ENCODE measurements at places on chromosomes 3 and 15. TPM values are rescaled to one million over a fixed set of nuclear protein-coding genes. Genes with fewer than 3 reads are reported as not detected.

IVD gene
- total RNA-seq, result 59.6 TPM

DNA sequence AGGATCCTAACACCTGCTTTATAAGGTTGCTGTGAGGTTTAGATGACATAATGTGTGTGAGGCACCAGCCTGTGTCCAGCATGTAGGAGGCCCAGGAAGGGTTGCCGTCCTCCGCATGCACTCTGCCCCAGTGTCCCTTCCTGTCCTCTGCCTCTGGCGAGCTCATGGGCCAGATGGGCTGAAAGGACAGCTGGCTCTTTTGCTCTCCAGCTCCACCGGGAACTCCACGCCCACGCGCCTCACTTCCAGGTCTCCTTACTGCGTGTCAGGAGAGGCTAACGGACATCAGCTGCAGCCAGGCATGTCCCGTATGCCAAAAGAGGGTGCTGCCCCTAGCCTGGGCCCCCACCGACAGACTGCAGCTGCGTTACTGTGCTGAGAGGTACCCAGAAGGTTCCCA lies 12.2 kb downstream of the MUC20 start:
- no peaks in the 10 kb centered on the region for H3K27me3 ChIP-seq
- no peak overlapping the region for H3K4me3 ChIP-seq
- no peak for DNase-seq
- peaks cover 5% of the 10 kb centered on the region for H3K36me3 ChIP-seq

GRCh38 chr3:189158034-189158433 lies 13.7 kb upstream of the TPRG1 start:
- H3K27me3 ChIP-seq, result peaks cover 18% of the 10 kb centered on the region
- no peaks in the 10 kb centered on the region for H3K36me3 ChIP-seq
- no peaks in the 10 kb centered on the region for H3K4me1 ChIP-seq
- no peak for DNase-seq
- no peak overlapping the region for H3K4me3 ChIP-seq

GOLGA8O gene
- total RNA-seq, result 3.3 TPM

GRCh38 chr15:62561059-62561519 lies 396.0 kb upstream of the C2CD4B start:
- H3K4me1 ChIP-seq, result no peaks in the 10 kb centered on the region
- no peak for DNase-seq
- H3K36me3 ChIP-seq, result no peaks in the 10 kb centered on the region
- no peak overlapping the region for H3K27ac ChIP-seq

STRC gene
- total RNA-seq, result 0.32 TPM

- H3K4me1 ChIP-seq, result peaks cover 8% of the 10 kb centered on the region
- H3K36me3 ChIP-seq, result peaks cover 18% of the 10 kb centered on the region
- no peaks in the 10 kb centered on the region for H3K27me3 ChIP-seq
- no peak for DNase-seq
Measured at GRCh38 chr3:130693314-130693713, 53.3 kb downstream of the PIK3R4 start.

DNA sequence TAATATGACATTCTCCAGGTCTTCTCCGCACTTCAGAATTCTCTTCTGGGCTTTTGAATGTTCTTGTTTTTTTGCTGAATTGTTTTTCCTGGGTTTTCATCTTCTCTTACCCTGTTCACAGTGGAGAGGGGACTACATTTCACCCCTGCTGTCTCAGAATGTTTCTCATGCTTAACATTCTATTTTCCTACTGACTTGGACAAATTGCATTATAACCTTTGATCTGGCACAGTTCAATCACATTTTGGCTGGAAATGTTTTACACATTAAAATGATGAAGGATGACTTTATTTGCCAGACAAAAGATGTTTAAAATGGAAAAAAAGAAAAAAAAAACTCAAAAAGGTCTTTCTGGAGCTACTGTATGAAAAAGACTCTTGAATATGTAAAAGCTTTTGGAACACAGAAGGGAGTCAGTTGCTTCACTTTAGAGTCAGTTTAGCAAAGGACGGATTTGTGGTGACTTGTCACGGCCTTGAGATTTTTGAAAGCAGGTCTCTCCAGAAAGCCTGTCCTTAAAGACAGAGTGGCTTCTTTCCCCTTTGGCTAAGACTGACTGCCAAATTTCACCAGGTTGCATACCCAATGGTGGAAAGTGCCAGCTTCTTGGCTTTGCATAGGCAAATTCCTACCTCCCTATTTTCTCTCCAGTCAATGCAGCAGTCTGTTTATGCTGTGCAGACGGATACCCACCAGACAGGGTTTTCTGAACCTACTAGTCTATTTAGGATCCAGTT lies 401.0 kb upstream of the TBL1XR1 start:
- peaks cover 2% of the 10 kb centered on the region for H3K27me3 ChIP-seq
- peaks cover 64% of the 10 kb centered on the region for H3K4me1 ChIP-seq
- peak overlapping the region; percentile 96 for H3K27ac ChIP-seq
- peak overlapping the region; percentile 71 for H3K4me3 ChIP-seq
